ENCODE measurements at places on chromosomes 2 and 18. TPM values are rescaled to one million over a fixed set of nuclear protein-coding genes. Genes with fewer than 3 reads are reported as not detected.

- no peak for DNase-seq
Measured at GRCh38 chr2:154709215-154709614, 10.7 kb downstream of the KCNJ3 start.

DNA sequence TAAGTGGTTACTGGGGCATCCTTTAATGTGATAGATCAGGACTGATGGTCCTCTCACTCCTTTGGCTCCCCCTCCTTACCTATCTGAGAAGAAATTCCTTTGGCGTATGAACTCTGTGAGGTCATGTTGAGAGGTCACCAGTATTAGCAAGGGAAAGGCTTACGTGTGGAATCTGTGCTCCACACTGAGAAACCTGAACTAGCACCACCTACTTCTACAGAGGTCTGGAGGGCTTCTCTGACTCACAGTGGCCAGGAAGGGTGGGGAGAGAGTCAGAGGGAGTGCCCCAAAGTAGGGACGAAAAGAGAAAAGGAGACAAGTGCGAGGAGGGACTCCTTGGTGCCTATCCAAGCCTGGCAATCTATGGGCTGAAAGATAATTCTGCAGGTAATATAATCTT is 348.6 kb downstream of the TNS1 start:
- DNase-seq: no peak

- peak; percentile 21 for DNase-seq
Measured at GRCh38 chr2:11589316-11589940, 55.6 kb downstream of the GREB1 start.

- DNase-seq: peak; percentile 74
Measured at GRCh38 chr2:197108758-197109157, 182.3 kb upstream of the PGAP1 start.

KCNG2 gene
- total RNA-seq: 0.51 TPM

GPR155 gene
- total RNA-seq: 0.93 TPM
